ENCODE measurements at places on chromosomes 12 and 14.

- DNase-seq, result no peak
Measured at GRCh38 chr12:111745211-111745610, 21.5 kb upstream of the ALDH2 start.

DNA sequence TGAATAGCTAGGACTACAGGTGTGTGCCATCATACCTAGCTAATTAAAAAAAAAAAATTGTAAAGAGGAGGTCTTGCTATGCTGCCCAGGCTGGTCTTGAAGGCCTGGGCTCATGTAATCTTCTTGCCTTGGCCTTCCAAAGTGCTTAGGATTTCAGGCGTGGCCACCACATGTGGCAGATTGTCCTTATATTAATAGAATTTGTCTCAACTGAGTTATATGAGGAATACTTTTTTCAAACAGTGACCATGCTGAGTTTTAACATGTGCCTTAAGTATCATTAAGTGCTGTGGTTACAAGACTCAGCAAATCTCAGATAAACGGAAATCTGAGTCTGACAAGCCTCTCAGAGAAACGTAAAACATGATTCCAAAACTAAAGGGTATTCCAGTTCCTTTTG lies 83.2 kb upstream of the FERMT2 start:
- DNase-seq, result no peak

GRCh38 chr14:75064205-75064567 lies 362 bp upstream of the ACYP1 start:
- DNase-seq, result no peak

GRCh38 chr12:80877721-80878265 lies 59.9 kb downstream of the LIN7A start:
- no peak for DNase-seq

DNA sequence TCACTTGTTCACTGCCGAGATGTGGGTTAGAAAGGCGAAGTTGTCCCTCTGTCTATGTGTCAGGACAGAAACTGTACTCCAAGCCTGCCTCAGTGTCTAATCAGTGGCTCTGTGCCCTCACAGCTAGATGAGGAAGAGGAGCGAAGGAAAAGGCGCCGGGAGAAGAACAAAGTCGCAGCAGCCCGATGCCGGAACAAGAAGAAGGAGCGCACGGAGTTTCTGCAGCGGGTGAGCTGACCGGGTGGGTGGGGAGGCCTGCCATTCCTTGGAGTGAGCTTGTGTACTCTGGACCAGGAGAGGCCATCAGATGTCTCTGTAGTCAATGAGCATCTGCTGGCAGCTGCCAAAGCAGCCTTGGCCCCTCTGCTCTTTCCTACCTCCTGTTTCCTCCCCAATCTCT lies 33.5 kb downstream of the JDP2 start:
- DNase-seq, result no peak

DNA sequence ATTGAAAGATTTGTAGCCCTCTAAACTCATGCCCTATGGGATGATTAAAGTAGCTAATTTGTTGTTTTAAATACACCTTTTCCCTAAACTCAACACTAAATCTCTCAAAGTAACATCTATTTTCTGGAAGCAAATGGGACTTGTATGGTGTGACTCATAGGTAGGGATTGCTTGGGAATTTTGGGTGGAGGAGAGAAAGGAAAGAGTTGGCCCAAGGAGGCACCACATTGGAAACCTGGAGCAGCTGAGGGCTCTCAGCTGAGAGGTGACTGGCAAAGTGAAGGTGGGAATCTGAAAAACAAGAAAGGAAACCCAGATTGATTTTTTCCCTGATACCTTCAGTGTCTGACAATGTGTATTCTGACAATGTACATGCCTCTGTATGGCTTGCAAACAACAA lies 114.8 kb upstream of the PRICKLE1 start:
- DNase-seq, result no peak

GRCh38 chr14:20487396-20487725 lies 18.0 kb upstream of the RNASE10 start:
- DNase-seq, result no peak

DNA sequence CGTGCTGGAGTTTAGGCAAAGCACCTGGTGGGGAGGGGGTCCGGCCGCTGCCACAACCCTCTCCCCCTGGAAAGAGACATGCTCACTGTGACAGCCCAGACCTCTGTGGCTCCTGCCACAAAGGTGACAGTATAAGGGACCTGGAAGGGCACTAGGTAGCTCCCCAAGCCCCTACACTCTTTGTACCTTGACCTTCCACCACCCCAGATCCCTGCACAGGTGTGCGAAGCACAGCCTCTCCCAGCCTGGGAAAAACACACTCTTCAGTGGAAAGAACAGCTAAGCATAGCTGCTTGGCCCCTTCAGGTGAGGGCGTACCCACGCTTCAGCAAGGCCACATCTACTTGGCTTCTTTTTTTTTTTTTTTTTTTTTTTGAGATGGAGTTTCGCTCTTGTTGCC lies 4.9 kb upstream of the PLA2G1B start:
- no peak for DNase-seq

GRCh38 chr12:125683748-125684381 lies 618.6 kb downstream of the AACS start:
- DNase-seq, result no peak

DNA sequence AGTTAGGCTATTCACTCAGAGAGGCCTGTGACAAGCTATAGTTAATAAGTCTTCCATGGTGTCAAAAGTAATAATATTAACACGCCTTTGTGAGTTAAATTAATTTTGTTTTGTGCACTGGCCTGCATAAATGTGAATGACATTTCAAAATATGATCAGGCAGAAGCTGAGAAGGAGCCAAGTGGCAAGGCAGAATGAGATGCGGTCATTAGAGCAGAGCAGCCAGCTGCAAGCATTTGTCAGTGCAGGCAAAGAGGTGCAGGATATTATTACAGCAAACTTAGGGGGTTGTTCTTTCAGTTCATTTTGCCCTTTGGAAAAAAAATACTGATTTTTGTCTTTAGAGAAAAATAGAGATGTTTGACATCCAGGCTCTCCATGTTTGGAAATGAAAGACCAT lies 364.5 kb downstream of the PAWR start:
- DNase-seq, result no peak

Data from DMS153 (cell line).